ENCODE measurements at places on chromosomes 4 and X.

- no peak for DNase-seq
Measured at GRCh38 chrX:68870357-68870756, 41.5 kb downstream of the EFNB1 start.

- DNase-seq = peak; percentile 60
Measured at GRCh38 chr4:150078579-150079080, 385 bp downstream of the DCLK2 start.

GRCh38 chr4:138522366-138522765, 280.2 kb upstream of the SLC7A11 start:
- no peak for DNase-seq

DNA sequence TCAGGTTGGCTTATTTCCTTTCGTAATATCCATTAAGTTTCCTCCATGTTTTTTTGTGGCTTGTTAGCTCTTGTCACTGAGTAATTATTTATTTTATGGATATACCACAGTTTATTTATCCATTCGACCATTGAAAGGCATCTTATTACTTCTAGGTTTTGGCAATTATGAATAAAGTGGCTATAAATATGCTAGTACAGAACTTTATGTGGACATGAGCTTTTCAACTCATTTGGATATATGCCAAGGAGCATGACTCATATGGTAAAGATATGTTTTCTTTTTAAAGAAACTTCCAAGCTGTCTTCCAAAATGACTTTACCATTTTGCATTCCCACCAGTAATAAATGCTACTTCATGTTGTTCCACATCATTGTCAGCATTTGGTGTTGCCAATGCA, 803.6 kb downstream of the GLUD2 start:
- DNase-seq = no peak

DNA sequence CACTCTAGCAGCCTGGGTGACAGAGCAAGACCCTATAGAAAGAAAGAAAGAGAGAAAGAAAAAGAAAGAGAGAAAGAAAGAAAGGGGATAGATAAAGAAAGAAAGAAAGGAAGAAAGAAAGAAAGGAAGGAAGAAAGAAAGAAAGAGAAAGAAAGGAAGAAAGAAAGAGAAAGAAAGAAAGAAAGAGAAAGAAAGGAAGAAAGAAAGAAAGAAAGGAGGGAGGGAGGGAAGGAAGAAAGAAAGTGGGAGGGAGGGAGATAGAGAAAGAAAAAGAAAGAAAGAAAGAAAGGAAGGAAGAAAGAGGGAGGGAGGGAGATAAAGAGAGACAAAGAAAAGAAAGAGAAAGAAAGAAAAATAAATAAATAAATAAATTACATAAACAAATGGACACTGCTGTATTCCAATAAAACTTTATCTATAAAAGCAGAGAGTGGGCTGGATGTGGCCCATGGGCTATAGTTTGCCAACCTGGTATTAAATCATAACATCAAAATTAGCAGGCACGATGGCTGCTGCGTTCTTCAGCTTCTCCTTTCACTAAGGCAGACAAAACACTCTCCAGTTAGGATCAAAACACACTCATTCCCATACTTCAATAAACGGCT, 165.0 kb downstream of the ZNF674 start:
- no peak for DNase-seq

DNA sequence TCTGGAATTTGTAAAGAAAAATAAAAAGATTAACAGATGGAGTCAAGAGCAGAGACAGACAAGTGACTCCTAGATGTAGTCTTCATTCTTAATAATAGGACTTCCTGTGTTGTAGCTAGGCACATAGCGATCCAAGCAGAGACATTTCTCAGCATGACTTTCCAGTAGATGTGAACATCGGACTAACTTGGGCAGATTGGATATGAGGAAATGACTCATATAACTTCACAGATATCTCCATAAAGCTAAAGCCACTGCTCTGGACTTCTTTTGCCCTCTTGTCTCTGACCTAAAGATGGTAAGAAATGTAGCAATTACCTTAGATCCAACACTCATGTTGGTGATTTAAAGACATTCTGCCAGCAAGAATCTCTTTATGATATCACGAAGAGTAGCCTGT, 131.7 kb downstream of the EPHA5 start:
- DNase-seq = no peak

- DNase-seq = no peak
Measured at GRCh38 chr4:145566086-145566708, 53.0 kb upstream of the MMAA start.

GRCh38 chr4:31370866-31371465, 650.8 kb downstream of the PCDH7 start:
- peak; percentile 59 for DNase-seq

GRCh38 chrX:71166461-71166860, 21.8 kb downstream of the NLGN3 start:
- DNase-seq = no peak
